GM06990 (cell line): ENCODE measurements at places on chromosomes 5 and 9.

DNA sequence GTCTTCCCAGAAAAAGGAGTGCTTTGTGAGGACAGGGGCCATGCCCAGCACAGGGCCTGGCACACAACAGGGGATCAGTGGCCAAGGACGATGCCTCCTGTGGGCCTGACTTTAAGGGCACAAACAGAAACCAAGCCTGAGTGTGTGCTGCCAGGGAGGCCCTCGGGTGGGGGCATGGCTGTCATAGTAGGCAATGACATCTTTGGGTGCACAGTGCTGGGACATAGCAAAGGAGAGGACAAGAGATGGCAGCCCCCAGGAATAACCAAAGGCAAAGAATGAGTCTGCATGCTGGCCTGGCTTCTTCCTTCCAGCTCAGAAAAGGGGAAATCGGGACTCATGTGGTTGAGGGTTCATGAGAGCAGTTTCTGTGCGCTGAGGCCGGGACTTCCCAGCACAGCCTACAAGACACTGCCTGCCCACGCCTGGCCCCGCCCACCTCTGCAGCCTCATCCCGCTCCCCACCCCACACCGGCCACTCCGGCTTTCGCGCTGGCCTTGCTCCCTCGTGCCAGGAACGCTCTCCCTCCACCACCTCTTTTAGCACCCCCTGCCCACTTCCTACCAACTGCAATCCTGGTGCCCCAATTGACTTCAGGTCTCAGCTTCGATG lies 13.8 kb upstream of the LHX2 start:
- DNase-seq = peak; percentile 75

DNA sequence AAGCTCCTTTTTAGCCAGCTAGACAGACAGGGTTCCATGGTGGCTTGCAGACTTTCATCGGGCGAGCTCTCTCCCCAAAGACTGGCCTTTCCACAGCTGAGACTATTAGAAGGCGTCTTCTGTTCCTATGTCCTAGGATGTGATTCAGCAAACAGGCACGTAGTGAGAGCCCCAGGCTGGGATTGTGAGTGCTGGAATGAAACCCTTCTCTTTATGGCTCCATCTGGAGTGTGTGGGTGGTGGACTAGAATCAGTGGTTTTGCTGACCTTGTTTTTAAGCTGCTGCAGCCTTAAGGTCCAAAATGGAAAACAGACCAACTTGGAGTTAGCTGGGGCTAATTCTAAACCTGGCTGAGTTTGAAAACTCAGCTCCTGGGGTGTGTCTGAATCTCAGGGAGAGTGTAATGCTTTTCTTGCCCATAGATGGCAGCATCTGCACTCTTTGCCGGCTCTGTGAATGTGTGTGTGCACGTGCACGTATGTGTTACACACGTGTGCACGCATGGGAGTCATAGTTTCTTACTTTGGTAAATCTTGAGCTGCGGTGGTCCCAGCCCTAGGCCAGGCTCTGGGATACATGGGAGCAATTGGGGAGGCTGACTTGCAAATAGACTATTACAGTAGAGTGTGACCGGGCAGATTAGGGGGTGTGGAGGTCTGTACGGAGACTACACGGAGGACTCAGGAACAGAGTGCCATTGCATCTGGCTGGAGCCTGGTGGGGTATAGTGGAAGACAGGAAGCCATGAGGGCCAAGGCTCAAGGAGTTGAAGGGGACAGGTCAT lies 10.7 kb downstream of the GSN start:
- no peak for DNase-seq

DNA sequence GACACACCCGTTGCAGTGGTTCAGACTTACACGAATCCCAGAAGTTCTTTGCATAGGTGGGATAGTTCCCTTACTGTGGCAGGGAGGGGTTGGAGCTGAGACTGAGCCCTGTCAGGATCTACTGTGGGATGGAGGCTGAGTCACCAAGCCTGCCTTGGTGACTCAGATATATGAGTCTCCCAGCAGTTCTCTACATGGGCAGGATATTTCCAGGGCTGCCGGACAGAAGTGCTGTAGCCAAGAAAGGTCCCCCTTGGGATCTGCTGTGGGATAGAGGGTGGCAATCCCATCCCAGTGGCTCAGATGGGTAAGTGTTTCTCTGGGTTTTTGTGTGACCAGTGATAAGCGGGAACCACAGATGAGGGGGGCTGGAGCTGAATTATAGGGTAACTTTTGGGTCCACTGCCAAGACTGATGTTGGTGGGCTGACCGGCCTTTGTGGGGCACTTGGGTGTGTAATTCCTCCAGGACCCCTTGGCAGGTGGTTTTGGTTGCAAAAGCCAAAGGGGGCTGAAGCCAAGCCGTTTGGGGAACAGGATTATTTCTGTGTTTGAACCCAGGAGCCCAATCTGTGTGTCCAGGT lies 18.7 kb downstream of the XRCC4 start:
- DNase-seq = no peak

DNA sequence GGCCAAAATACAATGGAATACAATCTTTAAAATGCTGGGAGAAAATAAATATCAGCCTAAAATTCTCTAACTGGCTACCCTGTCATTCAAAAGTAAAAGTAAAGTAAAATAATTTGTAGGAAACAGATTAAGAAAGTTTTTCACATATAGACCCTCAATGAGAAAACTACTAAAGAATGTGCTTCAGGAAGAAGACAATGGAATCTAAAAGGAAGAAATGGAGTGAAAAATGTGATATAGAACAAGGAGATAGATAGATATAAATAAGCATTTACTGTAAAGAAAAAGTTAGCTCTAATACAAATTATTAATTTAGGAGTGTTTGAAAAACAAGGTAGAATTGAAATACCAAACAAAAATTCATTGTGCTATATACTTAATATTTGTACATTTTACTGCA lies 368.6 kb upstream of the MPDZ start:
- DNase-seq = no peak

DNA sequence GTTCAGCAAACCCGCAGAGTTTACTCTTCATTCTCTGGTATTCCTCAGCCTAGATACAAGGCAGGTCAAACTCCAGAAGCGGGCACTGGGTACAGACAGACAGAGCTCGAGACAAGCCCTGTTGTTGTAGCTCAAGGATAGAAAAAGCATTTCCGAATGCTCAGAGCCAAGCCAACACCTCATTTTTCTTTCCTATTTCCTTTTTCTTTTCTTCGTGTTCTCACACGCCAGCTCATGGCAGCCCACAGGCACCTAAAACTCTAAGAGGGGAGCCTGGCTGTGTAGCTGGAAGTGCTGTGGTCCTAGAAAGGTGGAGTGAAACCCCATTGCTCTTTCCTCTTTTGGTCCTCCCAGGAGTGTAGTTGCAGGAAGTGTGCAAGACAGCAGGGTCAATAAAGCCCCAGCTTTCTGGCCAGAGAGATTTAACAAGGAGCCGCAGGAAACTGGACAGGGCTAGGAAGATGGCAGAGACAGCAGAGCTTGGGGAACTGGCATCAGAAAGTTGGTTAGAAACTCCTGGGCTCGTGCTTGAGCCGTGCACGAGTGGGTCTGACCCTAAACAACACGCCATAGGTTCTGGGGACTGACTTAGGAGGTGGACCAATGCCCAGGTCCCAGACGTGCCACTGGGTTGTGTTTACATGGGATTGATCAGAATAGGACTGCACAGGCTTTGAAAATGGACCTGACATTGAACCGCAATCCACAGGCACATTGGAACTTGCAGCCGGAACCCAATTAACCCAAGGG lies 41.6 kb downstream of the ADAMTS2 start:
- DNase-seq = no peak

GRCh38 chr5:155631116-155631515 lies 617.6 kb downstream of the KIF4B start:
- no peak for DNase-seq

- no peak for DNase-seq
Observed at GRCh38 chr9:109893241-109893640, 113.2 kb downstream of the PALM2AKAP2 start.

DNA sequence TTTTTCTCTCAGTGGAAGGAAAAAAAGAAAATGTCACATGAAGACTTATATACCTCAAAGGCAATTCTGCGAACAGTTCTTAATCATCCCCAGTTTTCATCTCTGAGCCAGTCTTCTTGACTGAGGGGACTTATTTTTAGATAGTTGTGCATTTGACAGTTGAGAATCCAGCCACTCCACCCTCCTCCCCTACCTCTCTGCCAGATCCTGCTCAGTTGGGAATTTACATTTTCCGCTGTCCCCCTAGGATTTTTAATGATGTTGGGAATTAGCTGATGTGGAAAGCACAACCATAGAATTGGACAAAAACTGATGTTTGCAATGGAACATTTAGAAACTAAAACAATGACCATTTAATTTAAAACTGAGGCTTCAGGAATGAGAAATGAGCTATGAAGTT lies 194.3 kb upstream of the PIK3R1 start:
- DNase-seq = no peak

DNA sequence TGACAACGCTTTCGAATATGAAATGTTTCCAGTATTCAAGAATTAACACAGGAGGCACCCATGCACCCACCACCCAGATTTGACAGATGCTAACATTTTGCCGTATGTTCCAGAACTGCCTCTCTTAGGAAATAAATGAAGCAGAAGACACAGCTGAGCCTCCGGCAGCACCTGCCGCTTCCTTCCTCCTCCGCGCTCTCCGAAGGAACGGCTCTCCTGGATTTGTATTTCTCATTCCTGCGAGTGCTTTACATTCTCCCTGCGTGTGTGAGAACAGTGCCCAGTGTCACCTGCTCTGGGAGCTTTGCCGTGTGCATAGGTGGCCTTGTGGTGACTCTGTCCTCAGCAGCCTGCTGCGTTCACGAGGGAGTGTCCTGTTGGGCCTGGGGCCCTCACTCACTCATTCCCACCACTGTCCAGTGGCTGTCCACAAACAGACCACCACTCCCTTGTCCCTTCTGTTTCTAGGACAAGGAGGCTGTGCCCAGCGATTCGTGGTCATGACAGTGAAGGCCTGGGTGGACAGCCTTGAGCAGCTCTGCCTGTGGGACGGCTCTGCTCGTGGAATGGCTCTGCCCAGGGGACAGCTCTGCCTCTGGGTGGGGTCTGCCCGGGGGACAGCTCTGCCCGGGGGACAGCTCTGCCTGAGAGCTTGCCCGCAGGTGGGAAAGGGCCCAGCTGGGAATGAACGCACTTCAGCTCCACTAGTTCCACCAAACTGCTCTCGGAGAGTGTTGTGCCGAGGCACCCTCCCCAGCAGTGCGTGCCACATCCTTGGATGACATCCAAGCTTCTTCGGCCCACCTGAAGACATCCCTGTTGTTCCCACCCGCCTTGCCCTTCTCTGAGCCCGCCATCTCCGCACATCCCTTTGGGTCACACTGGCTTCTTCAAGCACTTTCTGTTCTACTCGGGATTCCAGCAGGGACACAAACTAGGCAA lies 170.5 kb upstream of the PPP1R26 start:
- DNase-seq = no peak

GRCh38 chr5:175306381-175306780 lies 137.6 kb downstream of the DRD1 start:
- no peak for DNase-seq

- no peak for DNase-seq
Observed at GRCh38 chr5:164153469-164154172, 648.2 kb downstream of the MAT2B start.

DNA sequence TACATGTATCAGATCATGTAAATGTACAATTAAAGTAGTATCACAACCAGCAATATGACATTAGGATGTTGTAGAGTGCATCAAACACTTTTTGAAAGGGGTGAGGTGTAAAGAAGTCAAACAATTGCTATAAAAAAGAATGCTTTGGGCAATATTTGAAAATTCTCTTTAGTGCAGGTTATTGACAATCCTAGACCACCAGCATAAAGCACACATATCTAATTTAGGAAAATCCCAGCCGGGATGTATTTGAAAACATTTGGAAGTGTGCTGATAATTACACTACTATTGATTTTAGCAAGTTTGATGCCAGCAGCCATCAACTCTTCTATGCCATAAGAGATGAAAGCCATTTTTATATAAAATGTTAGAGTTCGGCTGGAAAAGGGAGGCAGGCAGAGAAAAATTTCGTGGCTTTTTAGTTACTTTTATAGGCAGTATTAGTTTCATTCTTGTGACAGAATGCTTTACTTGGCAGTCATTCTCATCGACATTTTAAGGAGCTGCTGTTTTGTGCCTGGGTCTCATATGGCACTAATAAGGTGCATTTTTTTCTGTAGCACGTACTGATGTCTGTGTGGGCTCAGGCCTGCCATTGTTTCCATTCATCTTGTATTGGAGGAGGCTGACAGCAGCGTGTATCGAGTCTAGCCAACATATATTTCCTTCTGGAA lies 285.7 kb downstream of the AOPEP start:
- DNase-seq = no peak

- DNase-seq = no peak
Observed at GRCh38 chr9:81519816-81520495, 169.4 kb downstream of the TLE1 start.

DNA sequence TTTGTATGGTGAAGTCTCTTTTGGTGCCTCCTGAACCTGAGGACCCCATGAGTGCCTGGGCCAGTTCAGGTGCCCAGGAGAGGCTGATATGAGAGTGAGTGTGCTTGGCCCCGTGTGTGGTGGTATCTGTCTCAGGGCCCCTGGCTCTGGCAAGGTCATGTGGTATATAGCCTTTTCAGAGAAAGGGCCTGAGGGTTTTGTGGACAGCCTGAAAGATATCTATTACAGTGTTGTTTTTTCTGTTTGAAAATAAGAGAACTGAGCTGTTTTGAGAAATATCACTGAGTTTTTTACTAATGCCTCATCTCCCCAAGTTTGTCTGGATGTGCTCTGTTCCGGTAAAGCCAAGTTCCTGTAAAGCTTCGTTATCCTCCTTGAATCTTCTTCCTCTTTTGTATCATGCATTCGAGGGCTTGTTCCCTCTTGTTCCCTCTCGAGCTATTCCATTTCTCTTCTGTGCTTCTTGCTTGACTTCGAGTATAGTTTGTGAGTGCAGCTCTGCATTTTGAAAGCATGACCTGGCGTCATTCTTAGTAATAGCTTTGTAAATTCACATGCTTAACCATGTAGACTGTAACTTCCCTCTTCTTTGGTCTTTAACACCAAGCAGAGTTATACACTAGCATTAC lies 122.3 kb downstream of the MAST4 start:
- DNase-seq = no peak

- DNase-seq = no peak
Observed at GRCh38 chr5:9903801-9904200, 273.6 kb upstream of the TAS2R1 start.

GRCh38 chr9:125990793-125991220 lies 243.6 kb downstream of the PBX3 start:
- no peak for DNase-seq

GRCh38 chr9:15617782-15618181 lies 64.9 kb downstream of the CCDC171 start:
- no peak for DNase-seq

- no peak for DNase-seq
Observed at GRCh38 chr9:125988479-125989050, 241.4 kb downstream of the PBX3 start.

- DNase-seq = no peak
Observed at GRCh38 chr9:4174546-4175175, 125.2 kb downstream of the GLIS3 start.

DNA sequence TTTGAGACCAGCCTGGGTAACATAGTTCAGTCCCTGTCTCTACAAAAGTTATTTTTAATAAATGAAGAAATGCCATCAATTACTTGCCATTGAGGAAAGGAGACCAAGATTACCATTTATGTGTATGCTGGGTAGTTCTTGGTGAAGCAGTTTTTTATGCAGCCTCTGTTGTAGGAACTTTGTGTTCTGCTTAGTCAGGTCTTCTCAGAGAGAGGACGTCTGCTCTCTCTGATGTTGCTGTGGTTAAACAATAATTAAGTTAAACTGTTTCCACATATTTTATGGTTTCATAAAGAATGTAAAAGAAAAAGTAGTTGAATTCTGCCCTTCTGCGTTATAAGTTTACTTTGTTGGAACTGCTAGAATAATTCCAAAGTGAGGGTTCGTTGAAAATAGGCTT lies 210.5 kb downstream of the KDM4C start:
- no peak for DNase-seq
